NCI-H774 (cell line): ENCODE measurements at places on chromosomes 5 and 9.
A peak's percentile ranks its signal among the peaks of the same experiment; 100 is the strongest.

DNA sequence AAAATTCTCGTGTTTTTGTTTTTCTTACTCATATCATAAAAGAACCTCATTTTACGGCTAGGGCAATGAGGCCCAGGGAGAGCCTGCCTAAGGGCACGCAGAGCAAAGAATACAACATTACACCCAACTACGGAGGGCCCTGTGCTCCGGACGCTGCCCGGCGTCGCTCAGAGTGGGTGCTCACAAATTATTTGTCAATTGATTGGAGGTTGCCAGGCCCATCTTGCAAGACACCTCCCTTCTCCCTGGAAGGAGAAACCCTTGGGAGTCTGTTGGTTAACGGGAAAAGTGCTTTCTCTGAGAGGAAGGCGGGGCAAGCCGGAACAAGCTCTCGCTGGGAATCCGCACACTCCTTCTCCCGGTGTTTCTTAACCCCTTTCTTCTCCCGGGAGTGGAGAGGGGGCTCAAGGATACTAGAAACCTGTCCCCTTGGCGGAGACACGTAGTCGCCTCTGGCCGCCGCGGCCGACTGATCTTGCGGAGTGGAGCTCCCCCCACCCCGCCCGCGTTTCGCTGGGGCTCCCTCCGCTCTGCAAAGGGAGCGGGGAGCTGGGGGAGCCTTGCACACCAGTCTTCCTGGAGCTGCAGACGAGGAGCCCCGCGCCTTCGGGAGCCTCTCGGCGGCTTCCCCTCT, 599.3 kb upstream of the SGCD start:
- DNase-seq = no peak

GRCh38 chr5:132020568-132021339, 9.3 kb upstream of the ACSL6 start:
- DNase-seq = no peak

DNA sequence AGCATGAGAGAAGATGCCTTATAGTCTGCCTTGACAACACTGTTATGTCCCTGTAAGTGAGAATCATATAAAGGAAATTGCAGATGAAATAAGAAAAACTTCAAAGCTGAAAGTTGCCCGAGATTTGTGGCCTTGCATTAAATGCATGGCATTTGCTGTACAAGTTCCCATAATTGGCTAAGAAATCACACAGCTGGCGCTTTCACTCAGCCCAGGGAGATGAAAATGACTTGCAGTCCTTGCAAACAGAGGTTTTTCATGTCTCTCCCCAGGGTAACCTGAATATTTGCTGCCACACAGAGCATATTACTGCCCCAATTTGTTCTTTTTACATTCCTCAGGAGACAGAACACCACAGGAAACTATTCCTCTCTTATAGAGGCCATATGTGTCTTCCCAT, 174.8 kb downstream of the FAM114A2 start:
- DNase-seq = no peak

GRCh38 chr5:116084287-116084691, 536 bp upstream of the COMMD10 start:
- DNase-seq = peak; percentile 2

DNA sequence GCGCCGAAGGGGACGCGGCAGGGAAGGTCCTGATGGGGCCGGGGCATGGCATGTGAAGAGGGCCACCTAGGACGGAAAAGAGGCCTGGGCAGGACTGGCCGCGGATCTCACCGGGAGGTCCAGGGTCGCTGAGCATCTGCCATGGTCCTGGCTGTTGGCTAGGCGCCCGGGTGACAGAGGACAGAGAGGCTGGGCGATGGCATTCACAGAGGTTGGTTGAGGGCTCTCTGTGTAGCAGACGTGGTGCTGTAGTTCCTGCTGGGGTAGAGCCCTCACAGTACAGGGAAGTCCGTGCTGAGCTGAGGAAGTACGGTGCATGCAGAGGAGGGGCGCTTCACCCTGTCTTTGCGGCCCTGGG, 427 bp downstream of the PCYOX1L start:
- peak; percentile 26 for DNase-seq
